ENCODE measurements at places on chromosomes 6 and 20.
A peak's percentile ranks its signal among the peaks of the same experiment; 100 is the strongest.

- DNase-seq = no peak
Measured at GRCh38 chr6:48067148-48067712, 43.8 kb downstream of the PTCHD4 start.

- DNase-seq = no peak
Measured at GRCh38 chr6:148867862-148868261, 121.0 kb downstream of the UST start.

DNA sequence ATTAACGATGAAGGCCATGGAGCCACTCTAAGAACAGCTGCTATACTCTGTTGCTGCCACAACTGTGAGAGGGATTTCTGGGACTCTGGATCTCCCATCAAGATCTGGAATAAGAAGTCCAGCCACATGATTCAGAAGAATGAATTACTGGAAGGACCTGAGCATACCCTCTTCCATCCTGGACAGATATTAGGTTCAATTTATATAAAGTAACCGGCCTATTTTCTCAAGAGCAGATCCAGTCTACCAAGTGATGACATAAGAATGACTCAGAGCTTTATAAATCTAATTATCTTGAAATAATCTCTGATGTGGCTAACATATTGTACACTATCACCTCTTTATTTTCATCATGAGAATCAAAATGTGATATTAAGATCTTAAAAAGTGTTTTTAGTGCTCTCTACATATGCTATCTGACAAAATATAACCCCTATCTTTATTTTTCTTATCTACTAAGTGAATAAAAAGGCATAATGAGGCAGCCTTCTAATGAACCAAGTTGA, 45.1 kb downstream of the COL9A1 start:
- DNase-seq = no peak

DNA sequence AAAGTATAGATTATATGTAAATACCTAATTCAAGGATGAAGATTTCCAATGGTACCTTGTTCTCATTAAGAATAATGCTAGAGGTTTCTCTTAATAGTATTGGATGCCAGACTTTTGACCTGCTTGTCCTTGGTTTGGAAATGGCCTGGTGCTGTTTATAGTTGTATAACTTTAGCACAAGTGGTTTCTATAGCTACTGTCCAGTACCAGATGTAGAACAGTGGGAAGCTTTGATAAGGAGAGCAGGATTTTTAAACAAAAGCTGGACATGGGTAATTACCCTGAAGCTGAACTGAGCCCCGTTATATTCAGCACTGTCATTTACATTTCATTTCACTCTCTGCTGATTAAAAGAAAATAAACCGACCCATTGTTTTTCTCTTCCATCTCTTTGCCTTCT, 43.7 kb downstream of the TRMT11 start:
- DNase-seq = no peak

DNA sequence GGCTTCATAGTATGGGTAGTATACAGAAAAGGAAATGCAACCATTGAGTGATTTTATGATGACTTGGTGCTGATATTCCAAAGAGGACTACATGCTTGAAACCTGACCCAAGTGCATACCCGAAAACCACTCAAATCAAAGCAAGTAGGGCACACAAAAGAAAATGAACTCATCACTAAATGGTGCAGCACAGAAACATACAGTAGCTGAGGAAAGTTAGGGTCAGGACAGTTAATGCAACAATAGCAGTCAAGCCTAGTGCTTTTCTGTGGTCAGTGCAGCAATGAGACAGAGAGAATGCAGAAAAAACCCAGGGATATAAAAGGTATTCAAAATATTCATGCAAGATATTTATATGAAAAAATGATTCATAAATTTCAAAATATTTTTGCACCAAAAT, 711.1 kb downstream of the EPHA7 start:
- DNase-seq = peak; percentile 2

DNA sequence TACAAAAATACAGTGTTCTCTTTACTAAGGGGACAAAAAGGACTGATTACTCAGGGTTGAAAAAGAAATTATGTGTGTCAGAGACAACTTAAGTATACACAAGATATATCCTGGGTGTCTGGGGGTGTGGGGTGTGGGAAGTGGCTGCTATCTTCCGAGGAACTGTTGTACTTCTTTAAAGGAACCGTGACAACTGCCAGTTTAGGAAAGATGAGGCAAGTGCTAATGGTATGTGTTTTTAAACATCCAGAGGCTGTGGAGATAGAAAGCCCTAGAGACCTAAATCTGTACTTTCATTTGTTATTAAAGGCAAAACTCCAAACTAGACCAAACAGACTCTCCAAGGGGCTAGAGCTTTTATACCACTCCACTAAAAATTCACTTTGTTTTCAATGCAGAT, 95.6 kb downstream of the SNAP25 start:
- peak; percentile 57 for DNase-seq

DNA sequence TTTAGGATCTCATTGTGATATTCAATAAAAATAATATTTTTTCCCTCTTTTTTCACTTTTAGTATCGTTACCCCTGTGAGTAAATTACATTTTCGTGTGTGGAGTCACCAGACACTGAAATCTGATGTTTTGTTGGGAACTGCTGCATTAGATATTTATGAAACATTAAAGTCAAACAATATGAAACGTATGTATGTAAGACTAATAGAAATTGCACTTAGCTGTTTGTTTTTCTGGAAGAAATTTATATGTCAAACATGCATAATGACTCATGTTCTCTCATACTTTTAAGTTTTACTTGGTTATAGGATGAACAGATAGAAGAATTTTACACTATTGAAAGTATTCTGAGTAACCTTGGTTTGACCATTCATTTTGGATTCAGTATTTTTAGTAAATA, 49.4 kb downstream of the ITCH start:
- no peak for DNase-seq

DNA sequence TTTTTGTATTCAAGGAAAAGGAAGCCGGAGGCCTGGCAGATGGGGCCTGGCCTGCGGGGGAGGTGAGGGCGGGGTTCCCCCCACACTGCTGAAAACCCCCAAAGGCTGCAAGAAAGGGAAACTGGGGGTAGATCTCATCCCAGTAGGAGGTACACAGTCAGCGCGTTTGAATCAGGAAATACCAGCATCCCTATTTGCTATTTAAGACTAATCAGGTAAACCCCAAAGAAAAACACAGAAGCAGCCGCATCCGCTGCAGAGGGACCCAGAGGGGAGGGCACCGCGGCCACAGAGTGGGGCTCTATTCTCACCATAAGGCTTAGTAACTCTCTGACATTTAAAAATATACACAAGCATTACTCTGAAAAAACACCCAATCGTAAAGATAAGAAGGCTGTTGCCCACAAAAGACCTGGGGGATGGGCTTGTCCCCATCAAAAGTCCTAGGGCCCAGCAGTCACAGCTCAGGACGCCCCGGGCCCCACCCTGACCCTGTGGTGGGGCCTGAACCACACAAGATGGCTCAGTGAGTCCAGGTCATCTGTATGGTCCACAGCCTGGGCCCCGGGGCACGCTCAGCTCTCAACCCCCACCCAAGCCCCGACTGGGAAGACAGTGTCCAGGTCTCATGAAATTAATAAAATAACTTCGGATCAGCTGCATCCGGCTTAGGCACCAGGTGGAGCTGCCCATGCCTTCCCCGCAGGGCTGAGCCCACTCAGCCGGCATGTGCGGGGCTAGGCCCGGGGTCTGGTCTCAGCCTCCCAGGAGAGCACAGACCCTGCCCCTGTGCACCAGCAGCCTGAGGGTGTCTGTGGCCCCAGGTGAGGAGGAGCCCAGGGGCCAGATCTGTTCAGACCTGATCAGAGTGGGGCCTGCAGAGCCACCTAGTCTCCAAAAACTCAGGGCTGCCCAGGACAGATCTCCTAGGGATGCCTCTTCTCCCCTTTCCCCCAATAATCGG, 31.0 kb downstream of the KCNQ2 start:
- DNase-seq = no peak

GRCh38 chr6:71556141-71556540, 267.5 kb downstream of the OGFRL1 start:
- DNase-seq = no peak

DNA sequence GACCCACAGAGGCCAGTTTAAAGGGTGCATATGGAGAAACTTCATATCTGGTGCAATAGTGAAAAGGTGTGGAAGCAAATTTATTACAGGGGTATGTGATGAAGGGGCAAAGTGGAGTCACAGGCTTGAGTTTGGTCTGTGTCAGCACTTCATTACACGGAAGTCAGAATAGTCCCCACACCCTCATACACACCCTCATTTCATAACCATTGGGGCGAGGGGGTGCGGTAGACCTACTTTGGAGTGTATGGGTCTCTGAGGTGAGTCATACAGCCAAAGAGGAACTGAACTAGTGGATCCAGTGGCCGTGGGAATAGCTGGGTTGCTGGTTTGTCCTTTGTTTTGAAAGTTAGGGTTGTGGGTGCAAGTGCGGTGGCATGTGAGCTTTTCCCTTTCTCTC, 3.3 kb downstream of the TM9SF4 start:
- DNase-seq = no peak

DNA sequence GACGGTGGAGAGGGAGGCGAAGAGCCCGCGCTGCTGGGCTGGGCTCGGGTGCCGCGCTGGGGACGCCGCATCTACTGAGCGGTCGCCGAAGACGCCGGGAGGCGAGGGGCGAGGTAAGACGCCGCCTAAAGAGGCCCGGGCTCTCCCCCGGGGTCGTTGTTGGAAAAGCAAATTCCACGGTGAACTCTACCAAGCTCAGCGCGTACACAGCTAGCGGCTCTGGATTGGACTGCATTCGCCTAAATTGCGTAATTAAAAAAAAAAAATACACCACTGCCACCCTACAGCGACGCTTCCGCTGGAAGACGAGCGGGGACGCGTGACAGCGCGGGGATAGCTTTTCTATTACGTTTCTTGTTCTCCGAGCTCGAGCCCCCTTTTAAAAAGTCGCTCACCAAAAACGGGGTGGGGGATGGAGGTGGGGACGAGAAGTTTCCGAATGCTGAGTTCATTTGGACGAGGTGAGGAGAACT, 92.0 kb upstream of the PRDM1 start:
- DNase-seq = peak; percentile 54

GRCh38 chr6:73556836-73557235, 36.0 kb upstream of the EEF1A1 start:
- no peak for DNase-seq

- no peak for DNase-seq
Measured at GRCh38 chr20:45971425-45971674, 653 bp downstream of the ZNF335 start.

- DNase-seq = no peak
Measured at GRCh38 chr6:163094881-163095280, 319.6 kb upstream of the QKI start.

DNA sequence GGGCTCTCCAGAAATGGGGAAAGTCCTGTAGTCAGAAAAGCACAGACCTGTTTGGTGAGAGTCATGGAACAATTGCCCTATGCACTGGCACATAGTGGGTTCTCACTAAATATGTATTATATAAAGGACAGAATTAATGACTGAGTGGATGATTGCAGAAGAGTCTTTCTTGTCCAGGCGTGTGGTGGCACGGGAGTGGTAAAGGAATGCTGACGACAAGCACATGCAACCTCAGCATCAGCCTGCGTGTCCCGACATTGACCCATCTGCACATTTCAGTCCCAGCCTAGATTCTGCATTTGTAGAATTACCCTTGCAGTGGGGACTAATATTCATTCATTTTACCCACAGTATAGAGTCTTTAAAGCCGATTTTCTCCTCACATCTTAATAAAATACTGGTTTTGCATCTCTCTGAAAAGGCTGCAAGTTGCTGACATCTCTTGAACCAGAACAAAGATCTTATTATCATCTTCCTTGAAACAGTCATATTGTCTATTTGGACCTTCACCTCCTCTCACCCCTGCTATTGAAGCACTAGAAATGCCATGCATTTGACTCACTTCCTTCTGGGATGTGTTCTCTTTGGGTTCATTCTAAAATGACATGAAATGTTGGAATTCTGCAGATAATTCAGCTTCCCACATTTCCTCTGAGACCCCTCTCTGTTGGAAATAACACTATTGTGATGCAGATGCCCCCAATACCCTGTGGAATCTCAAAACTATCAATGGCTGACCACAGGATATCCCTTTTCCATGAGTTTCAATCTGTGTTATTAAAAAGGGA, 883.6 kb upstream of the FLRT3 start:
- peak; percentile 71 for DNase-seq

DNA sequence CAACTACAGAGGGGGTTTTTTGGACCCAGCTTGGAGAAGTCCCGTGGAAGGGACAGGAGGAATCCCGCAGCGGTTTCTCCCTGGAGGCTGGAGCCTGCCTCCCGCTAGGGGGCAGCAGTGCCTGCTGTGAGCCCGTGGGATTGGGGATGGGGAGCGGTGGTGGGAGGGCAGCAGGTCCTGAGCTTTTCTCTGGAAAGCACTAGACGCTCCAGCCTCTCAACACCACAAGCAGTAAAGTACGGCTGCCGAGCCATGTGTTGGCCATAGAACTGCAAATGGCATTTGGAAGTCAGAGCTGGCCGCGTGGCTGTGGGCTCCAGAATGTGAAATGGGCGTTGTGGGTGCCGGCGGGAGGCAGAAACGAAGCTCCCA, 47.8 kb downstream of the GMPR start:
- peak; percentile 54 for DNase-seq

- DNase-seq = no peak
Measured at GRCh38 chr6:15073344-15073789, 172.5 kb upstream of the JARID2 start.

- peak; percentile 2 for DNase-seq
Measured at GRCh38 chr6:96235927-96236326, 220.2 kb downstream of the FUT9 start.
